ENCODE measurements at places on chromosomes 1 and 21.

DNA sequence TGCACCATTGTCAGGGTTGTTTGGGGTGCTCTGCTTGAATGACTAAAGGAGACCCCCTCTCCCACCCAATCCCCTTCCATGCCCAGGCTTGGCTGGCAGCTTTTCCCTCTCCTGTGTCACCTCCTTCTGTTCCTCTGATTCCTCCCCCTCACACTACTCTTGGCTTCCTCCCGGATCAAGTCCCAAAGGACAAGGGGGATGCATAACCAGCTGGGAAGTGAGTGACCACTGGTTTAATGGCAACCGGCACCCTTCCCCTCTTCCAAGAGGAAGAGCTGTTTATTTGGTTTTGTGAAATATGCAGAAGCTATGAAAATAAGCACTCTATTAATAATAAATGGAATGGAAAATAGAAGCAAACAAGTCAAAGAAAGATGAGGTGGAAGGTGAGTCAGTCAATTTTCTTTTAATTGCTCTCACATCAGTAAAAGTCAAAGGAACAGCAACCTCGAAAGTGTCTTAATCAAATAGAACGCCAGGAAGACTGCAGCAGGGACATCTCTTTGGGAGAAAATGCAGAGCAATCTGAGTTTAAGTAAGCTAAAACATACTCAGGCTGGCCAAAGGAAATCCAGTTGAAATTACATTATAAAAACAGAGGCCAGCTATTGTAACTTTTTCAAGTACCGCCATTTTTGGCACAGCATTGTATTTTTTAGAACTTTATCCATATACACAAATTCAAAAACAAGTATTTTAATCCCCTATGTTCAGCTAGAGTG, 322.5 kb downstream of the SIPA1L2 start:
- DNase-seq: no peak

- DNase-seq: no peak
Measured at GRCh38 chr1:155840386-155840785, 16.6 kb downstream of the GON4L start.

DNA sequence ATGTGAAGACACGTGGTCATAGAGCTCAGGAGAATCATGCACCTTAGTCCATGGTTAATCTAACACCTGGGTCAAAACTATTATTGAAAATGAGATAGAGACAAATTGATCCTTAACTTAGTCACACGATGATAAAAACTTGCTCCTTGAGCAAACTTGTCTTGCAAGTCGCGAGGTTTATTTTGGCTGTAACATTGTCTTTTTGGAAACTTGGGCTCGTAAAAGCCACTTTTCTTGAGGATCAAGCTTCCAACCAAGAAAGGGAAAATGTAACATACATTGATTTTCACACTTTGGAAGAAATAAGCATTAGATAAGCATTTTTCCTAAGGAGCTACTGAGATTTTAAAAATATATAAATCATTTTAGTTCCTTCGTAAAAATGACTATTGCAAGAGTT, 19.9 kb upstream of the CENPF start:
- no peak for DNase-seq

DNA sequence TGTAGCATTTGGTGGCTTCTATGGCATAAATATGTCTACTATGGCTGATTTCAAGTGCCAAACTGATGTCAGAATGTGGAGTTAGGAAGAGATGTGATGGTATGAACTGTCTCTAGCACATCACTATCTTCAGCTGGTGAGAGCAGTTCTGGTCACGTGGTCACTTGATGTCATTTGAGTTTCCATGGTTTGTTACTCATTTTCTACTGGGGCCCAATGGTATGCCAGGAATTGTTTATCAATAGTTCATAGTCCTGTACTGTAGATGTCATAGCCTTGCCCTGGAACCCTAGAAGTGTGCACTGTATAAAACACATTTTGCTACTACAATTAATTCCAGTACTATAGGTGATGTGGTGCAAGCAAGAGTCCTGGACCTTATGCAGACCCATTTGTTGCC, 153.7 kb downstream of the PDE4B start:
- DNase-seq: no peak

DNA sequence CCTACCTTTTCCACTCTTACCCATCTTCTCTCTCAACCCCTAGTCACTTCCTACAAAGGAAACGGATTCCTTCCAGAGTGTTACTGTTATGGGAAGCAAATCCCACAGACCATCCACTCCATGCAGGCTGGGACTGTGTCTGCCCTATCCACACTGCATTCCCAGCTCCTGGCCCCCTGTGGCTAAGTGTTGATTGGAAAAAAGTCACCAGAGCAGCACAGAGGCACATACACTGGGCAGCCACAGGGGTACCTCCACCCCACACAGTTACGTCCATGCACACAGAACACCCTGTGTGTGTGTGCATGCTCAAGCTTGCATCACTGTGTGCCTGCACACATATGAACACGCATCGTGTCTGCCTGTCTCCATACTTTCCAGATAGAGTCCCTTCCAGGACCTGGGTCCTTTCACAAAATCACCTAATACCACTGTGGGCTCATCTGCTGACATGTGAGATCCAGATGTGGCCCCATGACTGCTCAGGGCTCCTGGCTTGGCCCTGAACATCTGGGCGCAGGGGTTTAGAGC, 4.2 kb upstream of the SERINC2 start:
- no peak for DNase-seq

DNA sequence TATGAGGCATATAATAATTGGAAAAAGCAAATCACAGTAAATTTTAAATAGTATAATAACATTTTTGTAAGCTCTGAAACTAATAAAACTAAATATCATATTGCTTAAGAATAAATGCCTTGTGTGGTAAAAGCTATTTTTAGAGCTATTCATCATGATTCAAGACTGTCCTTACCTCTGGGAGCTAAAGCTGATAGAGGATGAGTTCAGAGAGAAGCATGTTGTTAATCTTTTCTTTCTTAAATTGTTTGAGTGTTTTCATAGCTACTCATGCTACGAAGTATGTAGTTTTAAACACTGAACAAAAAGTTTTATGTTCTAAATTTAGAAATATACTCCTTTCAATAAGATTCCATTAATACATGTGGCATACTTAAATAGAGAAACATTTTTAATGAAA, 30.5 kb downstream of the IFI16 start:
- DNase-seq: peak; percentile 50

DNA sequence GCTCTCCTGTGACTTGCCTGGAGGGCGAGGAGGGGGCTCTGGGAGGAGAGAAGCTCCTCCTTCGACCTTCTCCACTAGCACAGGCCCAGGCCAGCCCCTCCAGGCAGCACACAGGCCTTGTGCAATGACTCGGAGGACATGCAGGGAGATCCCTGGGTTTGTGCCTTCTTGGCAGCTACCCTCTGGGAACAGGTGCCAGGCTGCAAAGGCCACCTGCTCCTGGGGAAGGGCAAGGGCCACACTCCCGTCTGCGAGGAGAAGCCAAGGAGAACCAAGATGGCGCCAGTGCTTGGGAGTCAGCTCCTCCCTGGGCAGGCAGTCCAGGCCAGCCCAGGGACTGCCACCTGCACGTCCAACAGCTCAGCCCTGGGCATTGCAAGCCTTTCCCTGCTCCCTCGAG, 15.3 kb downstream of the CASZ1 start:
- no peak for DNase-seq

DNA sequence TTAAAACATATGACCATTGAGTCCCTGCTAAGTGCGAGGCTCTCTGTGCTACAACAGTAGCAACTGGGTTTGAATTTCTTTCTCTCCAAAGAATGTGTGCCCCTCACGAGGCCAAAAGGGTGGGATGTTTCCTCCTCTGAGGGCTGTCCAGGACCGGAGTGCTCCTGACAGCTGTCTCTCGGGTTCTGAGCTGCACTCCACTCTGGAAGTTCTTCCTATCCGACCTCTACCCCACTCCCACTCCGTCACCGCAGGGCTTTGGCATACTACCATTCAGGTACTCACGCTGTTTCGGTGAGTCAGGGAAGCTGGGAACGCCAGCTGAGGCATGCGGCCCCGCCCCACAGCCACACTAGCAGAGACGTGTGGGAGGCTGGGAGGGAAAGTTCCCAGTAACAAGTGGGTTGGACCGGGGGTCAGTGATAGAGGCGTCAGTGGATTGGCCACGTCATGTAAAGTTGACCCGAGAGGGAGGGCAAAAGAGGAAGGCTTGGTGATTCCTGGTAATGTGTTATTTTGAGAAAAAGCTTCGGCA, 705 bp upstream of the SLC50A1 start:
- peak; percentile 98 for DNase-seq

DNA sequence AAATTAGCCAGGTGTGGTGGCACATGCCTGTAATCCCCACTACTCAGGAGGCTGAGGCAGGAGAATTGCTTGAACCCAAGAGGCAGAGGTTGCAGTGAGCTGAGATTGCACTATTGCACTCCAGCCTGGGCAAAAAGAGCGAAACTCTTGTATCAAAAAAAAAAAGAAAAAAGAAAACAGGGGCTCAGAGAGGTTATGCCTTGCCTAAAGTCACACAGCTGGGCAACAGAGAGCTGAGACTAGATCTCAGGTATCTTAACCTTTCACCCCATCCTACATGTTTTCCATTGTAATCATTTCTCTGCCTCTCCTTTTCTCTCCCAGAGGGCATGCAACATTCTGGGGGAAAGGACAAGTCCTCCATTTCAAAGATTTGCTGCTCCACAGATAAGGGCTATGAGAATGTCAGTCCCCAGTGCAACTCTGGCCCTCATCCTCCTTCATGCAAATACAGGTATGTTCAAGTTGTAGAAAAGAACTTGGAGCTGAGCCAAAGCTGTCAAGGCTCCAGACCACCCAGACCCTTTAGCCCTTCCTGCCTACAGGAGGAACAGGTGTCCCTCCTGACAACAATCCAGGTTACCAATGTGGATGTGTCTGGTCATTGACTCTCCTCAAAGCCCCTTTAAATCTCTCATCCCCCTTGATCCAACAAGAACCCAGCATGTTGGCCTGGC, 6.9 kb downstream of the SLC9A1 start:
- DNase-seq: no peak

DNA sequence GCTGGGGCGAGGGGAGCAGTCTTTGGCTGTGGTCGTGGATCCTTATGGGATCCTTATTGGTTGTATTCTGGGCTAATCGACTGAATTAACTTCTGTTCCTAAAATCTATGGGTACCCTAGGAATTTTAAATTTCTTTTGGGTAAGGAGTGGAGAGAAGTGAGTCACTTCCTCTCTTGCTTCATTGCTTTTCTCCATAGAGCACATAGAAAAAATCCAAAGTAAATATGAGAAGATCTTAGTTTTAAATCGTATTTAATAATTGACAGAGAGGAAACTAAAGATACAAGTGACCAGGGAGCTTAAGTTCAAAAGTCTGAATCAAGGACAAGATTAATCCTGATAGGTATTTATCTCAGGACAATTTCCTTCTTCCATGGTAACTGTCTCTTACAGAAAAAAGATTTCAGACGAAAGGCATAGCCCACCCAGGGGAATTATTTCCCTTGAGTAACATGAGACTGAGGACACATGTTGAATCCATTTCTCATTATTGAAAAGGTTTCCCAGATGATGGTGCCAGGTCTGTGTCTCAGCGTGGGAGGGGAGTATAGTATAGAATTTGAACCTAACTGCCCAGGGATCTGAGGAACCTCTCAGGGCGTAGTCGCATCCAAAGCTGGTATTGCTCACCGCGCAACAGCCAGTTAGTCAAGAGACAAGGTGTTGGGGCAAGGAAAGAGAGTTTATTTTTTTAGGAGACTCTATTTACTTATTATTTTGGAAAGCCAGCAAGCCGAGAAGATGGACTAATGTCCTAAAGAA, 28.7 kb upstream of the FASLG start:
- peak; percentile 46 for DNase-seq

DNA sequence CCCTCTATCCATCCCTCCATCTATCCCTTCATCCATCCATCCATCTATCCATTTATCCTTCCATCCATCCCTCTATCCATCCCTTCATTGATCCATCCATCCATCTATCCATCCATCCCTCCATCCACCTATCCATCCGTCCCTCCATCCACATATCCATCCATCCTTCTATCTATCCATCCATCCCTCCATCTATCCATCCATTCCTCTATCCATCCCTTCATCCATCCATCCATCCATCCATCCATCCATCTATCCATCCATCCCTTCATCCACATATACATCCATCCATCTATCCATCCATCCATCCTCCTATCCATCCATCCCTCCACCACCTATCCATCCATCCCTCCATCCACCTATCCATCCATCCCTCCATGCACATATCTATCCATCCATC, 23.6 kb downstream of the MATN1 start:
- no peak for DNase-seq

GRCh38 chr1:58058323-58058722, 488.2 kb downstream of the OMA1 start:
- DNase-seq: no peak

DNA sequence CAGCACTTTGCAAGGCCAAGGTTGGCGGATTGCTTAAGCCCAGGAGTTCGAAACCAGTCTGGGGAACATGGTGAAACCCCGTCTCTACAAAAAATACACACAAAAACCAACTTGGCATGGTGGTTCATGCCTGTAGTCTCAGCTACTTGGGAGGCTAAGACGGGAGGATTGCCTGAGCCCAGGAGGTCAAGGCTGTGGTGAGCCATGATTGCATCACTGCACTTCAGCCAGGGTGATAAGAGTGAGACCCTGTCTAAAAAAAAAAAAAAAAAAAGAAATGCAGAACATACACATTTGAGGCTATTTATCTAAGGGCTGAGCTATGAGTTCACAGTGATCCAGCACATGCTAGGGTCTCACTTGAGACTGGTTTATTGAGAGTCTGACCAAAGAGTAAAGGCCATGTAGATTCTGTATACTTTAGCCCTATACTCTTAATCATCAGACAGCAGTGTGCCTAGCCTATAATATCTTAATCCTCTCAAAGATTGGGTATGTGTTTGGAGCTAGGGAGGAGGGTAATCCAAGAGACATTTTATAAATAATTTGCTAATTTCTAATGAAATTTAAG, 23.9 kb downstream of the RNF2 start:
- no peak for DNase-seq

DNA sequence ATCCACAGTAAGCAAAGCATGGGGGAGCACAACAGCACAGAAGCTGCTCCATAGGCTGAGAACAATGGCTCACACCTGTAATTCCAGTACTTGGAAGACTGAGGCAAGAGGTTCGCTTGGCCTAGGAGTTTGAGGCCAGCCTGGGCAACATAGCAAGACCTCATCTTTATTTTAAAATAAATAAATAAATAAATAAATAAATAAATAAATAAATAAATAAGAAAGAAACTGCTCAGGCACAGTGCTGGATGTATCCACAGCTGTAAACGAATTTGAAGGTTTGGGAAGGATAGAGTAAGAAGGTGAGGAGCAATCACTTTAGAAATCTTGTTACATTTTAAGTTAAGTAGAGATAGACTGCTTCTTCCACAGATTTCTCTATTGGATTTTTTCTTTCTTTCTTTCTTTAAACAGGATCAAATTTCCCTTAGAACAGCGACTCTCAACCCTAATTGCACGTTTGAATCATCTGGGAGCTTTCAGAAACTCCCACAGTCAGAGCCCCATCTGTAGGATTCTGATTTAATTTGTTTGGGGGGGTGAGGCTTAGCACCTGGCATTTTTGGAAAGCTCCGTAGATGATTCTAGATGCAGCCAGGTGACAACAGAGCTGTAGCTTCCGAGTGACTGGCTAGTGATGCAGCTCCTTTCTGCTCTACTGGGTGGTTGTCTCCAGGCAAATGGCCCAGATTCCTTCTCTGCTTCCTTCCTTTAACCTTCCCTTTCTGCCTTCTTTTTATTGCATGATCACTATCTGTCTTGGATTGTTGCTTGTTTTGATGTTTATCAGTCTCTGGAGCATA, 53.5 kb downstream of the S1PR1 start:
- no peak for DNase-seq

- no peak for DNase-seq
Measured at GRCh38 chr1:154925335-154926170, 11.0 kb downstream of the PMVK start.
